ENCODE measurements at places on chromosomes 4 and X.

GRCh38 chr4:187157380-187157958, 433.8 kb upstream of the FAT1 start:
- no peak for DNase-seq

GRCh38 chrX:38940547-38940946, 139.3 kb downstream of the MID1IP1 start:
- DNase-seq = no peak

GRCh38 chrX:107470198-107470597, 20.7 kb downstream of the FRMPD3 start:
- no peak for DNase-seq

GRCh38 chr4:48949086-48949485, 37.0 kb upstream of the CWH43 start:
- DNase-seq = no peak

- peak; percentile 94 for DNase-seq
Measured at GRCh38 chr4:89410687-89411086, 103.1 kb upstream of the GPRIN3 start.

- DNase-seq = no peak
Measured at GRCh38 chr4:47486231-47486673, 1.2 kb downstream of the ATP10D start.

DNA sequence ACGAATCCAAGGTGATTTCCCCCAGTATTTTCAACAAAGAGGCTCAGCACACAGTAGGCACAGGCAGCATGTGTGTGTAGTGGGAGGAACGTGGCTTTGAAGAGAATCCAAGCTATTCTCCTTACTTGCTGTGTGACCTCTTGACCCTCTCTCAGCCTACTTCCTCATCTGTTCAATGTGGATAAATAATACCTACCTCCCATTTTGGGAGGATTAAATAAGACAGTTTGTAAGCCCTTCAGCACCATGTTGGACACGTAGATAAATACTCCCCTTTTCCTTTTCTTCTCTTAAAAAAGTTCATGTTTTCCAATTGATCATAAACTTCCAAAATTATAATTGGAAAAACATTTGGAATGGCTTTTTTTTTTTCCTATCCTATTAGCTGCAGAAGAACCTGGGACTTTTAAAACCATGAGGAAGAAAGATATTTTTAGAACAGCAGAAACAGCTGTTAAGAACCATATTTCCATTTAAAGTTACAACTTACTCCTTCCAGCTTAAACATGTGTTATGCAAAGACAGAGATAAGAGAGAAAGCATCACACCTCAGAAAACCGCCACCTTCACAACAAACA, 56.1 kb upstream of the TMEM131L start:
- DNase-seq = no peak

- peak; percentile 32 for DNase-seq
Measured at GRCh38 chr4:103046416-103047290, 27.1 kb upstream of the SLC9B1 start.

GRCh38 chr4:88753658-88754571, 56.3 kb upstream of the NAP1L5 start:
- no peak for DNase-seq

GRCh38 chr4:187663076-187663475, 332.5 kb upstream of the ZFP42 start:
- no peak for DNase-seq

GRCh38 chr4:156939139-156939538, 32.5 kb downstream of the PDGFC start:
- no peak for DNase-seq

DNA sequence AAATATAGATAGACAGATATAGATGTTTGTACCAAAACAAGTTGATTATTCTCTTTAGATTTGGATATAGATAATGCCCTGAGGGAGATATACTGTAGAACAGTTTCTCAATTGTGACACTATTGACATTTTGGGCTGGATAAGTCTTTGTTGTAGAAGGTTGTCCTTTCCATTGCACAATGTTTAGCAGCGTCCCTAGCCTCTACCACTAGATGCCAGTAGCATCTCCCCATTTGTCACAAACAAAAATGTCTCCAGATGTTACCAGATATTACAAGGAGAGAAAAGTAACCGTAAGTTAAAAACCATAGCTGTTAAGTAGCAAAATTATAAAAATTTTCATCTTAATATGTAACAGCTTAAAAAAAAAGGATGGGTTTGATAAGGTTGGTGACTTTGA, 2595.3 kb downstream of the ARAP2 start:
- DNase-seq = no peak

DNA sequence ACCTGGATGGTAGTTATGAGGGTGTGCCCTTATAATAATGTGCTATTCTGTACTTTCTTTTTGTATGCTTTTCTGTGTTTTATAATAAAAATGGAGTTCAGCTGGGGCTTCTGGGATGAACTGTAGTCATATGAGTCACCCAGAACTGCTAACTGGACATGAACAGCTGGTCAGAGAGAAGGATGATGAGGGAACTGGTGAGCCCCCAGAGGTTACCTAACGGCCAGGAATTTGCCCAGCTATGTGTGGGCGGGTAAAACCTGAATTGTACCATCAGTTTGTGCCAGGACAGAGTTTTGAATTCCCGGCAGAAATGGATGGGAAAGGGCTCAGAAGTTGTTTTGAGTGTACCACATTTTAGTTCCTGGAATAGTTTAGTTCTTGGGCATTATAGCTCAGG, 138.0 kb upstream of the USP9X start:
- no peak for DNase-seq
